ENCODE measurements at places on chromosomes 12 and 14.
A peak's percentile ranks its signal among the peaks of the same experiment; 100 is the strongest.

DNA sequence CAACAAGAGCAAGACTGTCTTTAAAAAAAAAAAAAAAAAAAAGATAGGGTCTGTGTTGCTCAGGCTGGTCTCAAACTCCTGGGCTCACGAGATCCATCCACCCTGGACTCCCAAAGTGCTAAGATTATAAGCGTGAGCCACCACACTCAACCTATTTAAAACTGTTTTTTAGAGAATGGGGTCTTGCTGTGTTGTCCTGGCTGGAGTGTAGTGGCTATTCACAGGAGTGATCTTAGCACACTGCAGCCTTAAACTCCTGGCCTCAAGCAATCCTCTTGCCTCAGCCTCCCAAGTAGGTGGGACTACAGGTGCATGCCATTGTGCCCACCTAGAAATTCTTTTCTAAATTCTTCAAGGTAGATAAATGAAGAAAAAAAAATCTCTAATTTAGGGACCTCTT, 7.6 kb downstream of the COQ10A start:
- no peak for DNase-seq

- no peak for DNase-seq
Observed at GRCh38 chr14:95322651-95323050, 2.9 kb upstream of the CLMN start.

- no peak for DNase-seq
Observed at GRCh38 chr12:77578466-77579220, 252.1 kb upstream of the NAV3 start.

DNA sequence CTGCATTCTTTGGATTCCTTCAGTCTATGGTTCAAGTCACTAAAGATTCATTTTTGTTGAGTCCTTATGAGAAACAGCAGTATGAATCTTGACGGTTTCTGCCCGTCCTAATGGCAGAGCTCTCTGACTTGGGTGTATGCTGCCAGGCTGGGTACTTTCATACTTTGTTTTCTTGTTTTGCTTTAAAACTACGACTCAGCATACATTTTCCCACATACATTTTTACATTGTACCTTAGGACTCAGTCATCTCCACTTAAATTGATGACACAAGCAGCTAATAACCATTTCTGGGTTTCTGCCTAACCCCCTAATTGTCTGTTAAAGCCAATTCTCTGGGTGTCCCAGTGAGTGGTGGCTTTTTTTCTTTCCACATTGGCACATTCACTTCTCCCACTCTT, 4.8 kb upstream of the DDX55 start:
- DNase-seq, result no peak

DNA sequence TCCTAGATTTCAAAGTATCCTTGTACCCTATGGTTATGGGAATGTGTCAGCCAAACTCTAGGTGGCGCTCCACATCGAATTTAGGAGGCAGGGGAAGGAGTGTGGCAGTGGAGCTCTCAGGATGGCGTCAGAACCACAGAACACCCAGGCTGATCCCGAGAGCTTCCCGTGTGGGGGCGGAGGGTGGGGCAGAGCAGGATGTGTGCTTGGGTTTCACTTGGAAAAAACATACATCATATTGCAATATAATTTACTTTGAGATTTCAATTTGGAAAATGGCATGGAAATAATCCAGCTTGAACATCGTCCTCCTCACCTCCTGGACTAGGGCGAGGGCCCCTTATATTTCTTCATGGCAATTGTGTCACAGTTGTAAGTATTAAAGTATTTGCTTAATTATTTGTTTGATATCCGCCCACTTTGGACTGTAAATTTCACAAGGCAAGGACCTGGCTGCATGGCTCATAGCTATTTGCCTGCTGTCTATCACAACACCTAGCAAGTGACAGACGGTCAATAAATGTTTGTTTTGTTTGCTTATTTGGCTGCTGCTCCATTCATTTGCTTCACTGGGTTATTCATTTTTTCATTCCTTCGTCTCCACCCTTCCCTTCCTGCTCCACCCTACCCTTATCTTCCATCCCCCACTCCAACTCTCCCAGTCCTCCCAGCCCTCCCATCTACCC, 221.5 kb upstream of the HMGA2 start:
- peak; percentile 23 for DNase-seq

- DNase-seq, result no peak
Observed at GRCh38 chr14:75806352-75806832, 145.3 kb downstream of the TTLL5 start.

- DNase-seq, result no peak
Observed at GRCh38 chr12:68368327-68368726, 36.2 kb upstream of the MDM1 start.

DNA sequence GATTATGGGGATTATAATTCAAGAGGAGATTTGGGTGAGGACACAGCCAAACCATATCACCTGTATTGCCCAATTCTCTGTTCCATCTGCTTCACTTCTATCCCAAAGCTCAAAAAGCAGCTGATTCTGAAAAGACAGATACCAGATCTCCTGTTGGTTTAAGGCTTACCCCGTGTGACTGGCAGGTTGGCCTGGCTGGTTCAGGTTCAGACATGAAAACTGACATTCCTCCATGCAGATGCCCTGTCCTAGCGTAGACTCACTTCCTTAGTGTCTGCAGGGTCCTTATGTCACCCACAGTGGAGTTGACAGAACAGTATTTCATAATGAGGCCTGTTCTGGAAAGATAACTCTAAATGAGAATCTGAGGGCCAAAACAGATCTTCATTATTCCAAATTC, 61.1 kb upstream of the FLRT2 start:
- no peak for DNase-seq

DNA sequence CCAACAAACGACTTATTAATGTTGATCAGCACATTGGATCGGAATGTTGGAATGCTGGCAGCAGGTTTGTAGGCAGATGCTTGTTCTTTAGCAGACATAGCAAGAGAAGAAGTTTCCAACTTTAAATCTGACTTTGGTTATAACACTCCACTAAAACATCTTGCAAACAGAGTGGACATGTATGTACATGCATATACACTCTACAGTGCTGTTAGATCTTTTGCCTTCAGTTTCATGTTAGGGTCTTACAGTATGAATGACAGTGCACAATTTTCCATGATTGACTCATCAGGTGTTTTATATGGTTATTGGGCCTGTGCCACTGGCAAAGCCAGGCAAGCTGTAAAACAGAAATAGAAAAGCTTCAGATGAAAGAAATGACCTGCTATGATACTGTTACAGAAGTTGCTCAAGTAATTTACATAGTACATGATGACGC, 14.3 kb upstream of the DHRS7 start:
- no peak for DNase-seq

GRCh38 chr14:25108959-25109358, 59.0 kb upstream of the STXBP6 start:
- peak; percentile 30 for DNase-seq

DNA sequence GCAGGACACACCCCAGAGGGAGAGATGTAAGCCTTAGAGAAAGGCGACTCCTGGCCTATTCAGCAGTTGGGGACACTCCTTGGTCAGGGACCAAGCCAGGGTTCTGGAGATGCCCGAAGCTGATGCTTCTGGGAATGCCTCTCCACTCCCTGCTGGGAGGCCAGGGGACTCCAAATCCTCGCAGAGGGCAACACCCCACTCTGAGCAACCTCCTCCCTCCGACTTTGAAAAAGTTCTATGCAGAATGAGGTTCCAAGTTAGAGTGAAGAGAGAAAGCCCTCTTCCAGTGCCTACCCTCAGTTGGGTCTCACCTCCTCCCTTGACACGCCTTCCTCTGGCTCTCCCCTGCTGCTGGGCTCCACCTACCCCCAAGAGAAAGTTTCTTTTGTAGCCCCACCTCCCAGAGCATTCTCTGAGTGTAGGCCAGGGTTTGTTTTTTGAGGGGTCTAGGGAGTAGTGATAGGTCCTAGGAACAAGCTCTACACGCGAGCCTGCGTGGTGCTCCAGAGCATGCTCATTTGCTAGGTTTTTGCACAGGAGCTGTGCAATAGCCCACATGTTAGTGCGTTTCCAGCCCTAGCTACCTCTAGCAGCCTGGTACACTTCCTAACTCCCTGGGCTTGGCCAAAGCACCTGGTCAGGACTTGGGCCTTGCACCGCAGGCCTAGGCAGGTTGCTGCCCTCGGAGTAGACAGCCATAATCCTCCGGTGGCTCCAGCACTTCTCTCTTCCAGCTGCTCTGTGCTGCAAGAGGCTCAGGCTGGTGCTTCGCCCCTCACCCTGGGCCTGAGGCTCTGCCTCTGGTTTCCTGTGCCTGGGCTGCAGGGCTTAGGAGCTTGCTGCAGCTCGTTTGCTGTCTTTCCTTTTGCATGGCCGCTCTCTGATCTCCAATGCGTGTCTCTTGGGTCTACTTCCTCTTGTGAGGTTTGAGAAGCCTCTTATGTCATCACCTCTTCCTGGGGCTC, 590 bp upstream of the CEBPE start:
- no peak for DNase-seq

GRCh38 chr14:74035556-74035955, 16.4 kb downstream of the BBOF1 start:
- no peak for DNase-seq

GRCh38 chr12:3752741-3753486, at the start of gene CRACR2A:
Gene CRACR2A (minus strand): TSS chr12:3753109. CDS start chr12:3696999, 56,110 bp downstream.
- DNase-seq, result no peak

GRCh38 chr14:89315493-89316470, 101.3 kb downstream of the FOXN3 start:
- no peak for DNase-seq

DNA sequence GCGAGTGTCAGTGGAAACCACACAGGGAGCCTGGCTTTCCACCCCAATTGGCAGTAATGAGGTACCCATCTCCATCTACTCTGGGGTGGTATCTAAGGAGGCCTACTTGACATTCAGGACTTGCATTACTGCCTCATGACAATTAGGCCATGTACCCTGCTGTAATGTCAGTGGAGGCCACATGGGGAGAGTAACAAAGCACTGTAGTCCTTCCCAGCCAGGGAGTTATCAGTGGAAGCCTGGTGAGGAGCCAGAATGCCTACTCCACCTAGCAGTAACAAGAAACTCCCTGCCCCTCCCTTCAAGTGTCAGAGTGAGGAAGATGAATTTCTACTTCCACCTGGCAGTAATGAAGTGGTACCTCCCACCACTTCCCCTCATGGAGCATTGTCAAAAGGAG, 12.5 kb downstream of the TIMM9 start:
- no peak for DNase-seq

DNA sequence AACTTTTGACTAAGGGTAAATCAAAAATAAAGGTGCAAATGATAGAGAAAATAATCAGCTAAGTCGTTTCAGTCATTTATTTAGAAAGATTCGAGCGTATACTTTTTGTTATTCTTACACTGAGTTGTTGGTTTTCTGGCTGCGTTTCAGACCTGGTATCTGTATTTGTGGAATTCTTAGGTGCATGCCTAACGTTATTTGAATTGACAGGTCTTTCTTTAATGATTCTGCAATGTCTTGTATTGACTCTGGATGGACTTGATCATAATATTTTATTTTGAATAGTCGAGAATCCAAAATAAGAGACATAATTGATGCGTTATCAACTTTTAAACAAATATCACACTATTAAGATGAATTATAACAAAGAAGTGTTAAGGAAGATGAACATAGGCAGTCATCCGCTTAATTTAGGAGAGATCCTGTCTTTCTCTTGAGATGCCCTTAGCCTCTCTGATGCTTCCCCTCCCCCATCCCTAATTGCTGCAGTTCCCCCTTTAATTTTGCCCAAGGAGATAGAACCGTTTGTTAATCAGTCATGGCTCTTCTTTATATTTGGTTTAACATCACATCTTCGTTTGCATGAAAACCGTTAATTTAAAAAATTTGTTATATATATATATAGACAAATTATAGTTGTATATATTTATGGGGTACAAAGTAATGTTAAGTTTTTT, 1.8 kb downstream of the ALX1 start:
- no peak for DNase-seq

DNA sequence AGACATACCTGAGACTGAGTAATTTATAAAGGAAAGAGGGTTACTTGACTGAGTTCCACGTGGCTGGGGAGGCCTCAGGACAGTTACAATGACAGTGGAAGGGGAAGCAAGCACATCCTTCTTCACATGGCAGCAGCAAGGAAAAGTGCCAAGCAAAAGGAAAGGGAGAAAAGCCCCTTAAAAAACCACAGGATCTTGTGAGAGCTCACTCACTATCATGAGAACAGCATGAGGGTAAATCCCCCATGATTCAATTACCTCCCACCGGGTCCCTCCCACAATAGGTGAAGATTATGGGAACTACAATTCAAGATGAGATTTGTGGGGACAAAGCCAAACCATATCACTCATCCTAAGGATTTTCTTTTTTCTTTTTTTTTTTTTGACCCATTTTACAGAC, 177.8 kb upstream of the EEA1 start:
- DNase-seq, result no peak

DNA sequence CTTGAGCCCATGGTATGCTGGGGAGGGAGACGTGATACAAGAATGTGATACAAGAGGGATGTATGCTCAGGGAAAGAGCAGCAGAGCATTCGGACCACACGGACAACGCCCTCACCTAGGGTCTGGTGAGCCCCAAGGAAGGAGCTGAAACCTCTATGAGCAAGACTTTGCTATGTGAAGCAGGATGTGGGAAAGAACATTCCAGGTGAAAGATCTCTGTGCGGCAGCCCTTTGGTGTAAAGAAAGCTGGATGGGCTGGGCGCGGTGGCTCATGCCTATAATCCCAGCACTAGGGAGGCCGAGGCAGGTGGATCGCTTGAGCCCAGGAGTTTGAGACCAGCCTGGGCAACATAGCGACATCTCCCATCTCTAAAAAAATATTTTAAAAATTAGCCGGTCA, 16.9 kb upstream of the FICD start:
- no peak for DNase-seq

- peak; percentile 4 for DNase-seq
Observed at GRCh38 chr12:95411466-95411865, 62.5 kb upstream of the METAP2 start.

GRCh38 chr12:32201976-32202375, 95.3 kb downstream of the BICD1 start:
- peak; percentile 6 for DNase-seq

- no peak for DNase-seq
Observed at GRCh38 chr12:22653075-22653474, 28.1 kb downstream of the ETNK1 start.

DNA sequence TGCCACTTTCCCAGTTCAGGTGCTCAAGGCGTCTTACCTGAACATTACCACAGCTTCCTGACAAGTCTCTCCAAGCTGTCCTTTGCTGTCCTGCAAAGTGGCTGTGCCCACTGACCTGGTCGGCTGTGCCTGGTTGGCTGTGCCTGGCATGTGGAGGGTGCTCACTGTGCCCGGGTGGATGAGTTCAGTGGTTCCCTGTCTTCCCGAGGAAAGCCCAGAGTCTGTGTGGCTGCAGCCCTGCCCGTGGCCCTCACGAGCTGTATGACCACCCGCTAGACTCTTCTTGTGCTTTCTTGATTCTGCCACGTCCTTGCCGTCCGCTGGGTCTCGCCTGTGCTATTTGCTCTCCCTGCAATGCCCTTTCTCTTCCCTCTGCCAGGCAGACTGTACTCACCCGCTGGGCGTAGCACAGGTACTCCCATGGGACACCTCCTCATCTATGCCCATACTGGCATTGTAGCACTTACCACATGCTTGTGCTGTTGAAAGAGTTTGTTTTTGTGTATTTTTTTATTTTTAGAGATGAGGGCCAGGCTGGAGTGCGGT, 95.9 kb downstream of the TSPAN9 start:
- no peak for DNase-seq

GRCh38 chr14:71365361-71365760, 458.1 kb downstream of the PCNX1 start:
- no peak for DNase-seq

GRCh38 chr14:56129933-56130332, 11.7 kb downstream of the PELI2 start:
- DNase-seq, result no peak

Measured in NCI-H2081 (cell line).